Kidney epithelial cell (primary cell): ENCODE measurements at places on chromosomes 4 and X.

DNA sequence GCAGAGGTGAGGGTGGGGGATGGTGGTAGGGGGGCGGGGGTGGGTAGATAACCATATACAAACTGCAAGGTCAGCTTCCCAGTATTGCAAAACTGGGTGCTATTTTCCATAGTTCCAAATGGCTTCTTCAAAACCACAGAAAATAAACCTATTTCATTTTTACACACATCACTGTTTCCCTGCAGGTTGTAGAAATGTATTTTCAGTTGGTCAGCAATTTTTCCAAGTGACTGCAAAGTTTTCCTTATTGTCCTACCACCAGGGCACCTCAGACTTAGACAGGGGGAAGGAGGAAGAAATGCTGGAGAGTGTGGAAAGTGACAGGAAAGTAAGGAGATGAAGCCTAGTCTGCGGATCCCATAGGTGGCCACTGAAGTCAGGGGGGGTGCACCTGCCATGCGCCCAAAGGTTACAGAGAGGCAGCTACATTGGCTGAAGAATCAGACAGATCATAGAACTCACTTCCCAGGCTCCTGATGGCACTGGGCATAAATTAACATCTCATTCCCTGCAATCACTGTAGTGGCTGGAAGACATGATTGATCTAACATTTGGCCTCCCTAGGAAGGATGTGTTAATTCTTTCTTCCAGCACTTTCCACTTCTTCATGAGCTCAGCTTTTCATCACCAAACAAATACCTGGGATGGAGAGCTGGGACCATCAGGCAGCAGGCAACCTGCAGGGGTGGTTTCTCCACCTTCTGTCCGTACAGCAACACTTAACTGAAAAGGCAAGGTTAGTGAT is 402.0 kb downstream of the HNRNPD start:
- DNase-seq: no peak

- DNase-seq: no peak
Observed at GRCh38 chrX:82848111-82848510, 660.0 kb upstream of the POU3F4 start.

DNA sequence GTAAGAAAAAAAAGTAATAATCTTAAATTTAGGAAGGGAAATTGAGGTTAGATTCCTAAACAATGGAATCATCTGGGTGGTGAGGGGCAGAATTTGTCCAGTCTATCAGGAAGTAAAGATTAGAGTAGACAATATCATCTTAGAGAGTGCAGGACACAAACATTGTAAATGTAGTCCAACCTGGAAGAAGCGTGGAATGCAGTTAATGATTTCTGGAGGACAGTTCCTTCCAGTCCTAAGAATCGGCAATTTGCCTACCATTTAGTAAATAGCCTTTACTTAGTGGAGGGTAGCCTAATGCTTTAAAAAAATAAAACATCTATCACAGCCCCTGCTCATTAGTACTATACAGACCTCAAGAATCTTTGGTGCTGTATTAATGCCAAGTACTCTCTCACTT is 147.5 kb upstream of the TTC29 start:
- DNase-seq: peak; percentile 12

DNA sequence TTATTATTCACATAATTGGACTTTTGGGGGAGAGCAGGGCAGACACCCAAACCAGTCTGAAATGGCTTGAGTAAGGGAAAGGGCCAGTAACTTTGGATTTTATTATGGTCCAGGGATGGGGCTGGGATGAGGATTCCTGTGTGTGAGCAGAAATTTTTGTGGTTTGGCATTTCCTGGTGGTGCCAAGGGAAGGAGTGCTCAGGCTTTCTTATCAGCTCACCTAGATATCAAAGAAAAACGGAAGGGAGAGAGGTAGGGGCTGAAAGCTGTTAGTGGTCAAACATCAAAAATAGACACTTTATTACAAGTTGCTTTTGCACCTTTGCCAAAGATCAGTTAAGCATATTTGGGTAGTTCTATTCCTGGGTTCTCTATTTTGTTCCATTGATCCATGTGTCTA is 128.5 kb upstream of the DIPK2B start:
- DNase-seq: no peak

GRCh38 chrX:65643531-65644052 is 23.9 kb upstream of the MSN start:
- no peak for DNase-seq

GRCh38 chr4:66662620-66663019 is 882.7 kb downstream of the CENPC start:
- no peak for DNase-seq

GRCh38 chr4:129526812-129527211 is 430.9 kb downstream of the C4orf33 start:
- DNase-seq: no peak

DNA sequence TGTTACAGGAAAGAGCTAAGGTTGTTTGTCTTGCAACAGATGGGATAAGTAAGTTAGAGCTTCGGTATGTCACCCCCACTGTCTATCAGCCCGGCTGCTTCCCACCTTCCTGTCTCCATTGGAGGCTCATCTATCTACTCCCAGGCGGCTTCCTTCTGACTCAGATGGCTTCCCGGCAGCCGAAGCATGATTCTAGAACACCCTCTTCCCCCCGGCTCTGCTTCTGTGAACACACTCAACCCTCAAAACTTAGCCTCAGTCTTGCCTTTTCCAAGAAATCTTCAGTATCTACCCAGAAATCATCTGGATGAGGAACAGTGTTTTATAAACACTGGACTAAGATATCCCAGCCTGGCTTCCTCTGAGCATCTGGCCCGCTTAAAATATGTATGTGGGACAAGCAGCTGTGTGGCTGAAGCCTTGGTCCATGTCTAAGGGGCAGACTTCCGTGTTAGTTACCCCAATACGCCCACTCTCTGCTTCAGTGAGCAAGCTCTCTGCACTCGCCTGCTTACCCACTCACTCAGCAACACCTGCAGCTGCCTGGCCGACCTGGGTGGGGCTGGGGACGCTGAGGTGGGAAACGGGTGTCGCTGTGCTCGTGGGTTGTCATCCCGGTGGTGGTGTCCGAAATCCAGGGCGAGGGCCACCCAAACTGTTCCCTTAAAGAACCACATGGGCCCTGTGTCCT is 12.0 kb upstream of the SLC2A9 start:
- DNase-seq: no peak

- DNase-seq: no peak
Observed at GRCh38 chr4:68803013-68803412, 12.8 kb upstream of the UGT2B10 start.

DNA sequence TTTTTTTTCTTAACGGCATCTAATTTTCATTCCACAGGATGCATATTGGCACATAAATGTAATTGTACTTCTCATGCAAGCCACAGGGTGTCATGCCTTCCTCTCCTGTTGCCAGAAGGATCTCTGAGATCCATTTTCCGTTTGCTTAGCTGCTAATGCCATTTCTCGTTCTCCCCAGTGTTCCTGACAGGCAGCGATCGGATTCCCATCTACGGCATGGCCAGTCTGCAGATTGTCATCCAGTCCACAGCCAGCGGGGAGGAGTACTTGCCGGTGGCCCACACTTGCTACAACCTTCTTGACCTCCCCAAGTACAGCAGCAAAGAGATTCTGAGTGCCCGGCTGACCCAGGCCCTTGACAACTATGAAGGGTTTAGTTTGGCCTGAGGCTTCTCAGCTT is 8.9 kb upstream of the NAP1L5 start:
- no peak for DNase-seq

DNA sequence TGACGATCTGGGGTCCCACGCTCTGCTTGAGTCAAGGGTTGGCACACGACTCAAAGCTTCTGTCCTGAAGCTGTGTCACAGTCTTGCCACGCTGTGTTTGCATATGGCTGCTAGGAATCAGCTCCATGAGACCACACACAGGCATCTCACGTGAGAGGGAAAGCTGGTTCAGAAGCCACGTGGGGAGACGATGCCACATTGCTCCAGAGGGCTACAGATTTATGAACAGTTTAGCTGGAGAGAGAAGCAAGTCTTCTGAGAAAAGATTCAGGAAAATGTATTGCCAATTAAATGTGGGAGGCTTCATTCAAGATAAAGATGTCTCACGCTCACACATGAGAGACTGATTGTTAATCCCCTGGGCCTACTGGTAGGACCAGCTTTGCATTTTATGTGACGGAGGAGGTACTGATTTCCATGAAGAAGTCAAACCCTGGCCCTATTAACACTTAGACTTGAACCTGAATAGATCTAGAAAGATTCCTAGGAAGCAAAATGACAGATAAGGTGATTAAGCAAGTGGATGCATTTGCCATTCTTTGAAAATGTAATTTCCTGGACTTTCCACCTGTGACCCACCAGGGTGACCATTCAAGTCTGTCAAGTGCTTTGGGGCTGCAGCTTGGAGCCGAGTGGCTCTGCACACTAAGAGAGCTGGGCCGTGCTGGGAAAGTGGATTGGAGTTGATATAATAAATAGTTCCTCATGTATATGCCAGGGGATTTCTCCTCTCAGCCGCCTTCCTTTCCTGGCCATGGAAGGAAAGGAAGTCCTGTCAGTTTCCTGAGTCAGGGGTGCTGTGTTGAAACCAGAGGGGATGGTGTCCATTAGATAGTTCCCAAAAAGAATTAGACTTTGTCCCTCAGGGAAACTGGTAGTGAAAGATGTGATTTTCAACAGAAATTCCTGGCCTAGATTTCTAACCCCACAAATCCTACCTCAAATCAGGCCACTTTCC is 29.0 kb downstream of the ENPP6 start:
- no peak for DNase-seq

DNA sequence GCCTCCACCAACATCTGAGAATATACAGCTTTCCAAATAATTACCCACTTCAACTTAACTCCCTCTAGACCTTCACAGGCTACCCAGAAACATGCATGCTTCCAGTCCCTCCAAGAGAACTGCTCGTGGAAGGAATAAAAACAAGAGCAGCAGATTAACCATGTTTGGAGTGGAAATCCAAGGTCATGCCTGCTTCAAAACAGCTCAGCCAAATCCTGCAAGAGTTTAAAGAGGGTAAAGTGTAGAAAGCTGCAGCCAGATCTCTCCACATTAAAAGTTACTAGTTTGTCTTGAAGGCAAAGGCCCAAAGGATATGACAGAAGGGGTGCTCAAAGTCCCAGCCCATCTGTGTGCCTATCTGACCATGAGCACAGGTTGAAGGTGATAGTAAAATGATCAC is 139.3 kb downstream of the RNF150 start:
- no peak for DNase-seq

DNA sequence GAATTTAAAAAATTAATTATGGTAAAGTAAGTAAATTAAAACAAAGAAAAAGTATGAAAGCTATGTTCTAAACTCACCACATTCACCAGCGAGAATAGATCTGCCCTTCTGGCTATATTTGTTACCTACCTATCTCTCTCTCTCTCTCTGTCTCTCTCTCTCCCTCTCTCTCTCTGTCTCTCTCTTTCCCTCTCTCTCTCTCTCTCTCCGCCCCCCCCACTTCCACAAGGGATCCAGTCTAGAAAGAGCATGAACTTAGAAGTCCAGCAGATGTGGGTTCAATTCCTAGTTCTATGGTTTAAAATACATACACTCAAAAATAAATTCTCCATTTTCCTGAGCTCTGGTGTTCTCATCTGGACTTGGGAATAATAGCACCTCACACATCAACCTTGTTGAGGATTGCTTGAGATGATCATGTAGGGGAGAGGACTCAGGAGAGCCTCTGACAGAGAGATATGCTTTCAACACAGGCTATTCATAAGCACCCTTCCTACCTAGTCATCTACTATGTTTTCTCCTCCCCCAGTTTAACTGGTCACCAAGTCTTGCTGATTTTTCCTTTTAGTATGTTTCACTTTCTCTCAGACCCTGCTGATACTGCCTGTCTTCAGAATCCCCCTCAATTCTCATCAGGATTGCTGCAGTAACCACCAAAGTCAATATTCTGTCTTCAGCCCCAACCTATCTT is 64.7 kb downstream of the SLC7A11 start:
- DNase-seq: no peak

GRCh38 chr4:16817286-16817685 is 81.2 kb downstream of the LDB2 start:
- DNase-seq: no peak

DNA sequence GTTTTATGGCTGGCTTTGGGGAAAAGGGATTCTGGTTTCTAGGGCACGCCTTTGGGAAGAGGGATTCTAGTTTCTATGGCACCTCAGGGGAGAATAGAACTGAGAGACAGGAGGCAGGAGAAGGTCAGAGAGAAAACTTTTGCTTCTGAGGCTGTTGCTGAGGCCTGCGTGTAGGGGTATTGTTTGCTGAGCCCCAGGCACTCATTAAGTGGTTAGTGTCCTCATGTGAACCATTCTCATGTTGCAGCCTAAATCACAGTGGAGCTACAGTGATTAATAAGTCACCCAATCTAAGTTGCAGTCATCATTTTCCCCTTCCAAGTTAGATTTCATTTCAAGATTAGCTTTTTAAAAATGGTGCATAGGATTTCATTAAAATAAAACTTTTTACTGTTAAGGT is 29.0 kb downstream of the VCX3A start:
- no peak for DNase-seq

DNA sequence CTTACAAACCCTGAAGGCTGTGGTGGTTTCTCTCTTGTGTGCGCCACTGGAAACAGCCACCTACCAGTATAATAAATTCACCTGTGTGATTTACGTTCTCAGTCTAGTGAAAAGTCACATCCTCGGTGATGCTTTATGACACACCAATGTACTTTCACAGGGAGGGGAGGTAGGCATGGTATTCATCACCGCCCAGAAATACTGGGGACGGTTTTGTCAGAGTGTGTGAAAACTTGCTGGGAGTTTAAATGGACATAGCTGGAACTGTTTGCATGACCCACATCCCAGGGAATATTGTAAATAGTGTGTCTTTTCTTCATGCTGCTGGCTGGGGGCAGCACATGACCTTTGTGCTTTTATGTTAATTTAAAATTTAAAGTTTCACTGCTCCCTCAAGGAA is 421.8 kb downstream of the MAPK10 start:
- DNase-seq: no peak

- DNase-seq: no peak
Observed at GRCh38 chr4:70463335-70463734, 8.7 kb upstream of the MUC7 start.

DNA sequence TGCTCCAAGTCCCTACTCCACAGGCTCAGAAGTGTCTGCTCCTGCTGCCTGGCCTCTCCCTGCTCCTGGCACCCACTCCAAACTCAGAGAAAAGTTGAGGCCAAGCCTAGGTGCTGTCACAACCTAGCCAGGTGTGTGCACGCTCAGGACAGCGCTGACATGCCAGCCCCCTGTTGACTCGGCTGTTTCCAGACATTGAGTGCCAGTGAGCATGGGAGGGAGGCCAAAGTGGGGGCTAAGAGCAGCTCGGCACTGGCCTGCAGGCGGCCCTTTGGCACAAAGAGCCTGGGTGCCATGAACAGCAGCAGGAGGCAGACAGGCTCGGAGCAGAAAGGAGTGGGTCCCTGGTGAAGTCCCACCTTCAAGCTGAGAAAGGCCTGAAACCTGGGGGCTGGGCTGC is 79.6 kb upstream of the DDX60 start:
- no peak for DNase-seq

DNA sequence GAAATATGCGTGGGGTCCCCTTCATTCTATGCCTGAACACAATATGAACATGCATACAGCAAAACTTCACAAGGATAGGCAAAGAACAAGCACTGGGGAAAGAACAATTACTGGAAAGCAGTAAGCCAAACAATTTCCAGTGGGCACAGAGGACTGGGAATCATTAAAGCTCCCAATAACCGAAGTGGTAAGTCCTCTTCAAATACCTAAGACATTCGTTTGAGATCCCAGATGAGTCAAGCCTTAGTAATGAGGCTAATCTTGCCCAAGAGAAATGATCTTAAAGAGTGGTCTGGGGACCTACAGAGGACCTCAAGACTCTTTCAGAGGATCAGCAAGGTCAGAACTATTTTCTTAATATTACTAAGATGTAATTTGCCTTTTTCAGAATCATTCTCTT is 28.6 kb downstream of the ANAPC10 start:
- DNase-seq: no peak
